ENCODE measurements at places on chromosomes 6 and 20.

- DNase-seq = no peak
Measured at GRCh38 chr6:41566961-41567360, 20.8 kb downstream of the FOXP4 start.

DNA sequence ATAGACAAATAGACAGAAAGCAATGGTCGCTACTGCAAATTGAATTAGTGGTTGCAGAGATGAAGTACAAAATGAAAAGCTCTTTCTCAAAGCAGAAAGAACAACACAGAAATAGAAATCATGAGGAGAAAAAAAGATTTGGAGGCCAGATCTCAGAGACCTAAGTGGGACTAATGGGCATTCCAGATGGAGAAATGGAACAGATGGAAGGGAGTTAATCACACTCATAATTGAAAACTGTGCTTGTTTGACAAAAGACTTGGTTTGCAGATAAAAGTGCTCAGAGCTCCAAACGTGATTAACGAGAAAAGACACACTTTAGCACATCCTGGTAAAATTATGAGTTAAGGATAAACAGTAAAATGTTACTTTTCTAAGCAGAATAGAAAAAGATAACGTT, 58.1 kb upstream of the SNRPB2 start:
- DNase-seq = no peak

GRCh38 chr6:108589244-108589791, 28.6 kb downstream of the FOXO3 start:
- no peak for DNase-seq

- DNase-seq = peak; percentile 73
Measured at GRCh38 chr6:110944681-110945151, 13.8 kb upstream of the GTF3C6 start.

DNA sequence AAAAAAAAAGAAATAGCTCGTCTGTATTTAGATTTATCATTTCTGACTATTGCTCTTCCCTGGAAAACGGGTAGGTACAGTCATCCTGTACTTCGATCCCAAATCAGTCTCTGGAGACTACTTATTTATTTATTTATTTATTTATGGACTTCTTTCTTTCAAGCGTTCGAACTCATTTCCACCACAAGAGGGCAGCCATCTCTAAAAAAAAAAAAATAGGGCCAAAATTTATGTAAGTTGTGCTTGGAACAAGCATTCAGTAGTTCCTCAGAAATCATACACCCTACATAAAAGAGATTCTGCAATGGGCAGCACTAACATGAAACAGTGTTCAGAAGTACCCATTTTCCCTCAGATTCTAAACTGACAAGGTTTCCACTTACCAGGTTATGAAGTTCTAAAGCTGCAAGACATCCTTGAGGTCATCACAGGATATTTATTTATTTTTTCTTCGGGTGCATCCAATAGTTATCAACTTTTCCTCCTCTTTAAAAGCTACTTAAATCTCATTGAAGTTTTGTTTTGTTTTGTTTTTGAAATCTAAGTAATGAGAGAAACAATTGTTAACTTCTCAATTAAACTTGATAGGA, 1.9 kb upstream of the BMP2 start:
- DNase-seq = peak; percentile 22

GRCh38 chr6:132365281-132365907, 35.9 kb downstream of the MOXD1 start:
- no peak for DNase-seq

- DNase-seq = no peak
Measured at GRCh38 chr6:116327803-116328527, 42.8 kb upstream of the DSE start.

- DNase-seq = no peak
Measured at GRCh38 chr20:13017235-13017634, 8.5 kb downstream of the SPTLC3 start.

- DNase-seq = no peak
Measured at GRCh38 chr6:119243657-119244056, 105.9 kb downstream of the MAN1A1 start.

DNA sequence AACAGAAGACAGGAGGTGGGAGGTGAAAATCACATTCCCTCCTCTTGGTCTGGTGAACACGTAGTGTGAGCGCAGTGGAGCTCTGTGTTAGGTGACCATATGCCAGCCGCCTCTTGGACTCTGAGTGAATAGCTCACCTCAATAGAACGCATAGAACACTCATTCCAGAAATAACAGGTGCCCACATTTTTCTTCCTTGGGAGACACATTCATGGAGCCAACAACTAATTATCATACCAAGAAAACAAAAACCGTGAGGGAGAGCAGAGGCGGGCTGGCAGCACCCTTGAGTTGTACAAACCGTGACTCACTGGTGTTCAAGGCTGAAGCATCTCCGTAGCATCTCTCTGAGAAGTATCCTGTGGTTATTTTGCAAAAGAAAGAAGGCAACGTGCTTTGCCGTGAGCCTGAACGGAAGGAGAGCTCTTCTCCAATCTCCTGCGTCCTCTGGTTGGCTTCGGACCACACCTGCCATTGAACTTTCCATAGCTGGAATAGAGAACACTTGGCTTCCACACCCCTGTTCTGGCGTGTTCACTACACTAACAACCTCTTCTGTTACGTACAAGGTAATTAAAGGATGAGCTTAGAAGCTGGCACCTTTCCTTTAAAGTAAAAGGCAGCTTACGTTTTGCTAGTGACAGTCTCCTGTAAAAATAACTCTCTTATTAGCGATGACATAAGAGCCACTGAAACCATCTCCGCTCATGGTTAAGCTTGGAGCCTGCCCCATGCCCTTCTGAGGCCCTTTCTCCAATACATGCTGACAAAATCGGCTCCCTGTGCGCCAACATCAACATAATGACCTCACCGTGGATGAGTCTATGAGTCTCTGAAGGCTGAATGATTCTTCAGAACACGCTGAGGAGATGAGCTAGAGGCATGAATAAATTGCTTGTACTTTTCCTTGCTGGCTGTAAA, 30.2 kb upstream of the SGK1 start:
- peak; percentile 28 for DNase-seq

DNA sequence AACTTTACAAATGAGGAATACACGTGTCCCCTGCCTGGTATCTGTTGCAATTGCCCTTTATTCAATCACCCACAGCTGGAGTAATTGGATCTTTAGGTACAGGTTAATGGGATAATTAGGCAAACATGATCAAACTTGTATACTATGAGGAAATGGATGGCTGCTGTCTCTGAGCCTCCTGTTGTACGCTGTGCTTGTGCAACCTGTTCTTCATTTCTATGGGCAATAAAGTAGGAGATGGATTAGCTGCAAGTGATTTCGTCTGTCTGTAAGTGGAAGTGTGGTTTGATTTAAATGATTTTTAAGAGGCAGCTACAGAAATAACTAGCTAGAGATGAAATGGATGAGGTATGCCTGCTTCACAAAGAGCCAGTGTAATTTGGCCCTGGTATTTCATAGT, 474.1 kb downstream of the RNF144B start:
- DNase-seq = no peak

- no peak for DNase-seq
Measured at GRCh38 chr6:90818163-90818562, 231.3 kb upstream of the MAP3K7 start.

GRCh38 chr20:17287503-17287902, 60.7 kb downstream of the PCSK2 start:
- DNase-seq = no peak

DNA sequence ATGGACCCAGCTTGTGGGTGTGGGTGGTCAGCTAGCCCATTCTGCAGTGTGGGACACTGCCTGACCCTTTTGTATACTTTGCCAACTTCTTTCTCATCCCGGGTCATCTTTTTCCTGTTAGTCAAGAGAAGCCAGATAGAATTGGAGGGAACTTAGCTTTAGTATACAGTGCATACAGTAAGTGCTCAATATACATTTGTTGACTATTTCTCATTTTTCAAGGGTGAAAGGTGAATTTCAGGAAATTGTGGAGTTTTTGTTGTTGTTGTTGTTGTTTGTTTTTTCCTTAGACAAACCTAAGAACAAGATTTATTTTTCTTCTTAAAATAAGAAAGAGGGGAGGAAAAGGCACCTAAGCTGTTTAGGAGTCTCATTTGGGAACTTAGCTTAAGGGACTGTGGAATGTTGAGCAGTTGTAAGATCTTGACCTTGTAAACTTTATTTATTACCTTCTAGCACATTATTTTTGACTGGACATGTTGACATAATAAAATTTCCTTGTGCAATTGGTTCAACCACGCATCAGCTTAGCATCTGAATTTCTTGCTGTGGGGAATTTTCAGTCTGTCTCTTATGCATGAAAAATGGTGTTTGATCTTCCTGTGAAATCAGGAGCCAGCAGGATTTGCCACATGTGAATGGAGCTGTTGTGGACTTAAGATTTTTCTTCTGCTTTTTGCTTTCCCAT, 113.6 kb downstream of the ARID1B start:
- DNase-seq = no peak

DNA sequence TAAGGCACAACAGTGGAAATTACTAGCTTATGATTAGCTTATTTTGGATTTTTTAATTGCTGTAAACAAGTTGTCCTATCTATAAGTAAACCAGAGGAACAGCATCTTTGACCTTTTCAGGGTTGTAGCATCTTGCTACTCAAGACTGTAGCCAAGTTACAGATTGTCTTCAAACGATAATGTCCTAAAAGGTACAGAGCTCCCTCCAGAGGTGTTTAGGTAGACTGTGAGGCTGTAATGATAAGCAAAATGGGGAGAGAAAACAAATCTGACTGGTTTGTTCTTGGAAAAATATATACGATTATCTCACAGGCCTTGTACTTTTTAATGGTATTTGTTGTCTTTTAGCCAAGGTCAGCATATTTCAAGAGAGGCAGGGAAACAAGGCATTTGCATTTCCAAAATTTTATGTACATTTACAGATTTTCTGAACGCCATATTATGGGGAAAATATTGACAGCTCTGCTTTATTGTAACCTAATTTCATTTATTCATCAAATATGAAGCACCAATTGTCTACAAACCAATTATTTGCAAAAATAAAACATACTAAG, 273.4 kb downstream of the MEI4 start:
- DNase-seq = no peak

- DNase-seq = no peak
Measured at GRCh38 chr20:53133125-53133524, 161.0 kb downstream of the TSHZ2 start.

DNA sequence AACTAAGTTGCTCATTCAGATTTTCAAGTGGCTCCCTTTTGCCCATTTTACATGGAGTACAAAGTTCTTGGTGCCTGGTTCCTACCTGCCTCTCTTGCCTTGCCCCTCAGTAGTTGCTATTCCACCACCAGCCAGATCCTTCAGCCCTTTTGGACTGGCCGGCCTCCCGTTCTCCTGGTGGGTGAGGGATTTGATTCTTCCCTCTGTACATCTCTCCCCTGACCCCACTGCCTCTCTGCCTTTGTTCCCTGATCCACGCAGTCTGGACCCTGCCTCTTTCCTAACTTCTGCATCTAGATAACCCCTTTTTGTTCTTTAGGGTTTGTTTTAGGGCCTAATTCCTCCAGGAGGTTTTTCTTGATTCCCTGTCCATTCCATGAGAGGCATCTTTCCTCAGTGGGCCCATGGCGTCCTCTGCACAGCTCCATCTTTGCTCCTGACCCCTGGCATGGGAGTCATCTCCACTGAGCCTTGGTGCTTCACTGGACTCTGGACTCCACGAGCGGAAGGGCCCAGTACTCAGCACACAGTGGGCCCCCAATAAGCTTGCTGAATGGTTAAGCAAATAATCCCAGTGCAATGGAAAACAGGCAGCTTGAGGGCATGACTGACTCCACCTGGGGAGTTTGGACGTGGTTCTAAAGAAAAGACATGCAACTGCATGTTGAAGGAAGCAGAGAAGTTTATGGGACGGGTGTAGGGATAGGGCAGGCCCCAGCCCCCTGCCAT, 309.3 kb upstream of the SUPT3H start:
- no peak for DNase-seq

- DNase-seq = no peak
Measured at GRCh38 chr20:63577317-63577894, 3.4 kb upstream of the HELZ2 start.

Data from hepatic stellate cell (primary cell).